Activated T-cell treated with anti-CD3 and anti-CD28 coated beads, Interleukin-2, amount 50 U/mL, for 72 hours (primary cell): ENCODE measurements at places on chromosomes 1 and 21.

DNA sequence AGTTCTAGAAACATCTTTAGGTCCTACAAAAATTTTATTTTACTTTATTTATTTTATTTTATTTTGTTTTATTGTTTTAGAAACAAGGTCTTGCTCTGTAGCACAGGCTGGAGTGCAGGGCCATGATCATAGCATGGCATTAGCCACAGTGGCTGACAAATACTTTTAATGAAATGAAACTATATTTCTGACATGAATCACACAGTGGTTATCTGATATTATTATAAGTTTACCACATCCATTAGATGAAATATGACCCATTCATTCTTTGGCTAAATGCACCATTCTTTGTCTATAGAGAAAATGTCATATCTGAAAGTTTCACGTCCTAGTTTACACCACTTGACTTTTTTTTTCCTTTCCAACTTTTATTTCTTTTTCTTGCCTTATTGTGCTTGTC, 613.4 kb upstream of the ADAMTS5 start:
- no peak for DNase-seq

- no peak for DNase-seq
These were observed 4.2 kb downstream of the LRRC71 start for GRCh38 chr1:156924478-156925153.

GRCh38 chr1:203327684-203328457, 22.6 kb downstream of the BTG2 start:
- DNase-seq = peak; percentile 76

GRCh38 chr1:247496581-247497285, 38.8 kb upstream of the OR2B11 start:
- no peak for DNase-seq

- DNase-seq = no peak
These were observed 62.6 kb downstream of the ZBTB18 start for GRCh38 chr1:244113532-244114320.
